ENCODE measurements at places on chromosomes 11 and 22.

- no peaks in the 10 kb centered on the region for H3K4me1 ChIP-seq
- peak overlapping the region; percentile 56 for H3K27ac ChIP-seq
- no peak overlapping the region for H3K4me3 ChIP-seq
- H3K27me3 ChIP-seq, result no peaks in the 10 kb centered on the region
- H3K36me3 ChIP-seq, result no peaks in the 10 kb centered on the region
- DNase-seq, result no peak
These were observed 59.6 kb upstream of the PDE3B start for GRCh38 chr11:14584035-14584363.

GRCh38 chr11:134289167-134289566 is 13.0 kb downstream of the GLB1L3 start:
- no peaks in the 10 kb centered on the region for H3K4me1 ChIP-seq
- DNase-seq, result no peak
- H3K4me3 ChIP-seq, result no peak overlapping the region
- H3K36me3 ChIP-seq, result no peaks in the 10 kb centered on the region

GRCh38 chr11:45454917-45455401 is 168.8 kb upstream of the SYT13 start:
- H3K4me3 ChIP-seq, result no peak overlapping the region
- no peak for DNase-seq
- no peaks in the 10 kb centered on the region for H3K4me1 ChIP-seq
- no peaks in the 10 kb centered on the region for H3K27me3 ChIP-seq
- no peaks in the 10 kb centered on the region for H3K36me3 ChIP-seq

DNA sequence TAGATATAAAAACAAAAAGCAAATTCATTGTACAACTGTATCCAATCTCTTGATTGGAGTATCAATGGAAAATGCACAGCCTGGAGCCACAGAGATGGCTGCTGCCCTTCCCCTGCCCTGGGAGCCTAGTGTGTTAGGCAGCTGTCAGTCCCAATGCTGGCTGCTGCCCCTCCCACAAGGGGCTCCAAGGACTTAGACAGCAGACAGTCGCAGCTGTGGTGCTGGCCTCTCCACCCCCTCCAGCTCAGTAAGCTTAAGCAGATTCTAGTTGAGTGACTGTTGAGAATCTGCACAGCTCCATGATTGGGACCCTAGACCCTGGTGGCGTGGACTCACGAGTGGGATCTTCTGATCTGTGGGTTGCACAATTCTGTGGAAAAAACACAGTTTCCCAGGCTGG is 1511.2 kb downstream of the FAM181B start:
- no peak overlapping the region for H3K4me3 ChIP-seq
- H3K27ac ChIP-seq, result no peak overlapping the region
- no peaks in the 10 kb centered on the region for H3K36me3 ChIP-seq
- H3K27me3 ChIP-seq, result no peaks in the 10 kb centered on the region
- H3K4me1 ChIP-seq, result no peaks in the 10 kb centered on the region

DNA sequence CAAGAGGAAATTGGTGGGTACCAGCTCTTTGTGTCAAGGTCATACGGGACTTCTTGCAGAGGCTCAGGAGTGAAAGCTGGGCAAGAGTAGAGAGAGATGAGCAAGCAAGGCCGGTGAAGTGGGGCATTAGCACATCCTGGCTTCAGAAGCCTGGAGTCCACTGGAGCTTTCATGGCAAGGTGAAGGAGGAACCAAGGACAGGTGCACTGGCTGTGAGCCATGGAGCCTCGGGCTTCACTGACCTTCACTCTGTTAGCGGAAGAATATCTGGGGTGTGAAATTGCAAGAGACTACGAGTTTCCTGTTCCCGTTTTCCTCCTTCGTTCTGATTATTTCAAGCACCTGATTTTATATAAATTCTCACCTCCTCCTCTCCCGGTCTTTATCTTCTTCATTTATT is 25.9 kb upstream of the ST14 start:
- DNase-seq, result no peak
- H3K36me3 ChIP-seq, result peaks cover 97% of the 10 kb centered on the region
- no peak overlapping the region for H3K27ac ChIP-seq
- no peaks in the 10 kb centered on the region for H3K4me1 ChIP-seq
- H3K4me3 ChIP-seq, result no peak overlapping the region

GRCh38 chr11:119685111-119685746 is 43.8 kb downstream of the NECTIN1 start:
- no peak overlapping the region for H3K4me3 ChIP-seq
- DNase-seq, result no peak
- peaks cover 100% of the 10 kb centered on the region for H3K4me1 ChIP-seq
- H3K27me3 ChIP-seq, result no peaks in the 10 kb centered on the region

DNA sequence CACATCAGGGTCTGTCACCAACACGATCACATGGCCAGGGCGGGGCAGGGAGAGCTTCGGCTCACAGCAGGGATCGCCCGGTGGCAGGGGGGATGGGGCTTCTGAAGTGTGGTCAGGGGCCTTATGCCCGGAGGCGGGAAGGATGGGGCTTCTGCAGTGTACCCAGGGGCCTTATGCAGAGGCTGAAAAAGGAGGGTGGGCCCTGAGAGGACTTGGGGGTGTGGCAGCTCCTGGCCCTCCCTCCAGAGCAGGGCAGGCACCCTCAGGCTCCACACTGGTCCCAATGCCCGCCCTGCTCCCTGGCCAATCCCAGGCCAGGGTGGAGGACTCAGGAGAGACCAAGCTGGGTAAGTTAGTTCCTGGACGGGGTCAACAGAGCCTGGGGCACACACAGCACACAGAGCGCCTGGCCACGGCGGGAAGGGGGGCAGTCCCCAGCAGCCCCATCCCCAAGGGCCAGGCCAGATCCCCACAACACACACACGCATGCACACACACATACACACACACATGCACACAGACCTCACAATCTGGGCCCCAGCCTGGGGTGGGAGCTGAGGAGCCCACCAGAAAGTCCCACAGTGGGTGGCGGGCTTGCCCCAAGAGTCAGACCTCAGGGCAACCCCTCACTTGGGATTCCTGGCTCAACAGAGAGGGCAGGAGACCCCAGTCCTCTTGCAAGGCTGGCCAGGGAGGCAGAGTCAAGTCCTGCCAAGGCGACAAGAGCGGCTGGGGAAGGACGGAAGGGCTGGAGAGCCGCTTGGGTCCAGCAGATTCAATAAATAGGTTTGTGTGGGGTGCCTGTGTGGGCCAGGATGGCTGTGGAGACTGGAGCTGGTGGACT is 1.1 kb upstream of the CEND1 start:
- no peak overlapping the region for H3K4me3 ChIP-seq
- peaks cover 40% of the 10 kb centered on the region for H3K4me1 ChIP-seq
- H3K36me3 ChIP-seq, result peaks cover 30% of the 10 kb centered on the region
- no peaks in the 10 kb centered on the region for H3K27me3 ChIP-seq
- DNase-seq, result no peak
- no peak overlapping the region for H3K27ac ChIP-seq

DNA sequence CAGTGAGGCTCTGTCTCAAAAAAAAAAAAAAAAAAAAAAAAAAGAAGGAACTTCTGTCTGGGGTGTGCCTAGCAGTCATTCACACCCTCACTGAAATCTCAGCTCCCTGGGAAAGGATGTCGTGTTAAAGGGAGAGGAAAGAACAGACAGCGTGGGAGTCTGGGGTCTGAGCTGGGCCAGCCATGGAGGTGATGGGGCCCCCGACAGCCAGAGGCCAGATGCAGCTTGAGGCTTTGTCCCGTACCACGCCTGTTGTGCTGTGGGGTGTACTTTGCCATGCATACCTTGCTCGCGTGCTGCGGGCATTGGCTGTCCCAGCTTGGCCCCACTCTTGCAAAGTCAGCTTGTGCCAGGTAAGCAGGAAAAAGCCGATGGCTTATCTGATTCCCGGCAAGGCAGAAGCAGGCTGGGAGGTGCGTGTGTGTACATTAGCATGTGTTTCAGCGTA is 4.6 kb downstream of the SYT12 start:
- H3K4me1 ChIP-seq, result peaks cover 20% of the 10 kb centered on the region
- no peak overlapping the region for H3K27ac ChIP-seq
- H3K36me3 ChIP-seq, result no peaks in the 10 kb centered on the region

GRCh38 chr11:68978626-68978930 is 2.2 kb downstream of the MRGPRD start:
- H3K36me3 ChIP-seq, result no peaks in the 10 kb centered on the region
- H3K27ac ChIP-seq, result no peak overlapping the region
- no peak for DNase-seq
- no peaks in the 10 kb centered on the region for H3K27me3 ChIP-seq
- no peaks in the 10 kb centered on the region for H3K4me1 ChIP-seq
- H3K4me3 ChIP-seq, result no peak overlapping the region

- H3K4me1 ChIP-seq, result no peaks in the 10 kb centered on the region
- DNase-seq, result no peak
- H3K27me3 ChIP-seq, result no peaks in the 10 kb centered on the region
- no peaks in the 10 kb centered on the region for H3K36me3 ChIP-seq
- H3K4me3 ChIP-seq, result no peak overlapping the region
- no peak overlapping the region for H3K27ac ChIP-seq
These were observed 309.4 kb upstream of the ZC3H12C start for GRCh38 chr11:109783840-109784239.

DNA sequence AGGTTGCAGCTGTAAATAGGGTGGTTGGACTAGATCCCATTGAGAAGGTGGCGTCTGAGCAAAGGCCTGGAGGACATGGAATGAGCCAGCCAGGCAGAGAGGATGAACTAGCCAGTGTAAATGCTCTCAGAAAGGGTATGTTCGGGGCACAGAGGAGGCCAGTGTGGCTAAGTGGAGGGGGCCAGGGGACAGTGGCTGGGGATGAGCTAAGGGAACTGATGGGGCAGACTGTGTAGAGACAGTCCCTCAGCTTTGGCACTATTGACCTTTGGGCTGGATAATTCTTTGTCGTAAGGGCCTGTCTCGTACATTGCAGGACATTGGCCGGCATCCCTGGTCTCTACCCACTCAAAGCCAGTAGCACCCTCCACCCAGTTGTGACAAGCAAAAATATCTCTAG is 43.7 kb upstream of the ISX start:
- H3K36me3 ChIP-seq, result no peaks in the 10 kb centered on the region
- H3K4me1 ChIP-seq, result no peaks in the 10 kb centered on the region
- peaks cover 49% of the 10 kb centered on the region for H3K27me3 ChIP-seq
- DNase-seq, result no peak
- H3K27ac ChIP-seq, result no peak overlapping the region

GRCh38 chr11:18013790-18014507 is 1.1 kb upstream of the SERGEF start:
- peaks cover 25% of the 10 kb centered on the region for H3K4me1 ChIP-seq
- H3K36me3 ChIP-seq, result no peaks in the 10 kb centered on the region
- DNase-seq, result no peak
- no peaks in the 10 kb centered on the region for H3K27me3 ChIP-seq
- H3K4me3 ChIP-seq, result peak overlapping the region; percentile 70

DNA sequence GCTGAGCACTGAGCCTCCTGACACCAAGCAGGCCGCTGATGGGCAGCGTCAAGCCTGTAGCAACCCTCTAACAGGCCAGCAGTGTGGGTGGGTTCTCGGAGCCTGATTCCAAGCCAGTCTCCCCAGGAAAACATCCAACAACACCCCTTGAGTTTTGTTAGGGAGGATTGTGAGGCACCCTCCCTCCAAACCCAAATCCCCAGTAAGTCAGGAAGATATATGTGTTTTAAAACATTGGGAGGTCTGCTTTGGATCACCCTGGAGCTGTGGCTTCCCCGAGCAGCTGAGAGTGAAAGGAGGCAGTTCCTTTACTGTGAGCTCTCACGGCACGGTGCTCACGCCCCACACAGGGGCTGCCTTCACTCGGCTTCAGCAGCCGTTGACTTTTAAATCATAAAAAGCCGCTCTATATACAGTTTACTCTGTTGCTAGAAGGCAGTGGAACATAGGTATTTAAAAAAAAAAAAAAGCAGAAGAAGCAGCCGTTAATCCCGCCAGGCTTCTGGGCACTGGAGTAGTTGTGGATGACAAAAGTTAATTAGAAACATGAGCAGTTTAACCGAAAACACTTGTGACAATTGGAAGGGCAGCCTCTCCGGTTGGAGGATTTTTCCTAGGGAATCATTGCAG is 218.6 kb downstream of the NAV2 start:
- H3K4me3 ChIP-seq, result no peak overlapping the region
- H3K27me3 ChIP-seq, result no peaks in the 10 kb centered on the region
- peak overlapping the region; percentile 29 for H3K27ac ChIP-seq
- H3K4me1 ChIP-seq, result no peaks in the 10 kb centered on the region
- H3K36me3 ChIP-seq, result no peaks in the 10 kb centered on the region
- no peak for DNase-seq

DNA sequence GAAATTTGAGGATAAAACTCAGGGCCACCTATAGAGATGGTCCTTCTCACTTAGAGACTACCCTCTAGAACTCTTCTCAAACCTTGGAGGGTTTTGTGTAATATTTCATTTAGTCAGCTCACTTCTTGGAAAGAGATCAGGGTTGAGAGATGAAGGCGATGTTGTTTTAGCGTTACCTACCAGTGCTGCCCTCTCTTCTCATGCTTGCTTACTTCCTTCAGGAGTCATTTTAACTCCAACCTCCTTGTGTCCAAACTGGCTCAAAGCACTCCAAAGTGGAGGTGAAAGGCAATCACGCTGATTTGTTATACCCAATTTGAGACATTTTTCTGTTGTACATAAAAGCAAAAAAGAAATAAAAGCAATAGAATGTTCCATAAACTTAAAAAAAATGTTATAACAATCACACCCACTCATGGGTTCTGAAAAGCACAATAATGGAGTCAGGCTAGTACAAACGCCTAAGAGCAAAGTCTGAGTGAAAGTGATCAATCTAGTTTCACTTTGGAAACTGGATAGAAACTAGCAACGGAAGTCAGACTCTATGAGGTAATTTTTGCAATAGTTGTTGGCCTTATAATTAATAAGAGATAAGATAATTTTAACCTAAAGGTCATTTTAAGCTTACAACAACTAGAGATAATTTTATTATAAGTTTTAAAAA is 117.1 kb downstream of the MRTFA start:
- no peak overlapping the region for H3K4me3 ChIP-seq
- DNase-seq, result no peak
- H3K27me3 ChIP-seq, result no peaks in the 10 kb centered on the region
- no peaks in the 10 kb centered on the region for H3K4me1 ChIP-seq

- no peaks in the 10 kb centered on the region for H3K27me3 ChIP-seq
- H3K4me1 ChIP-seq, result no peaks in the 10 kb centered on the region
- no peak overlapping the region for H3K27ac ChIP-seq
- no peak for DNase-seq
These were observed 1.4 kb downstream of the VPREB1 start for GRCh38 chr22:22245935-22246525.

DNA sequence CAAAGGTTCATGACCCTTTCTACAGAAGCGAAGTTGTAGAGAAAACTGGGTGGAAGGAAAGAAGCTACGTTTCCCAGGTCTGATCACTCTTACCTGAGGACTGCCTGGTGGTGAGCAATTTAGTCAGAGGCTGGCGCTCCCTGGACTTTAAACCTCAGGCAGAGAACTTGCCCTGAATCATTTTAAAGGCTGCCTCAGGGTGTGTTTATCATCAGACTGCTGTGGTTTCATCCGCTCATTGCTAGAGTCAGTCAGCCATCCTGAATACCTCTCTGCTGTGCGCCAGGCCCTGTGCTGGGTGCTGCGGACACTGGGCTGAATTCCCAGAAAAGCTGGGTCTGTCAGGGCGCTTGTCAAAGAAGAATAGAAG is 2.7 kb downstream of the DTX4 start:
- H3K36me3 ChIP-seq, result no peaks in the 10 kb centered on the region
- no peak for DNase-seq
- no peak overlapping the region for H3K4me3 ChIP-seq
- peaks cover 7% of the 10 kb centered on the region for H3K27me3 ChIP-seq

All from esophagus squamous epithelium (tissue), 5 donors.